Smooth muscle cell of trachea (primary cell): ENCODE measurements at places on chromosomes 3 and 15. TPM values are rescaled to one million over a fixed set of nuclear protein-coding genes. Genes with fewer than 3 reads are reported as not detected.

Gene TRH
- not detected in 2 replicates for total RNA-seq

Gene PLAAT1
- total RNA-seq: not detected in 2 replicates

Gene NPAP1
- total RNA-seq: not detected in 2 replicates

Gene DPH3
- 18.0 and 19.1 TPM in 2 replicates for total RNA-seq
